SK-N-SH (cell line): ENCODE measurements at places on chromosomes 5 and 9. TPM values are rescaled to one million over a fixed set of nuclear protein-coding genes. Genes with fewer than 3 reads are reported as not detected.

PIP5K1B gene
- not detected in 2 replicates for polyA plus RNA-seq

ASPN gene
- polyA plus RNA-seq = 0.76 and 1.7 TPM in 2 replicates

TLE4 gene
- 40.4 and 49.5 TPM in 2 replicates for polyA plus RNA-seq

PPIP5K2 gene
- polyA plus RNA-seq = 18.2 and 24.4 TPM in 2 replicates

LHFPL2 gene
- polyA plus RNA-seq = 8.6 and 10.4 TPM in 2 replicates

NSG2 gene
- polyA plus RNA-seq = 4.3 and 10.7 TPM in 2 replicates

DCAF12 gene
- 20.8 and 25.7 TPM in 2 replicates for polyA plus RNA-seq

GAPT gene
- polyA plus RNA-seq = not detected in 2 replicates

RALGPS1 gene
- 3.9 and 4.1 TPM in 2 replicates for polyA plus RNA-seq

CTNNAL1 gene
- polyA plus RNA-seq = 32.8 and 45.0 TPM in 2 replicates

KIF4B gene
- polyA plus RNA-seq = 0.02 and 0.03 TPM in 2 replicates

PTGS1 gene
- polyA plus RNA-seq = 4.0 and 5.4 TPM in 2 replicates

ANXA1 gene
- polyA plus RNA-seq = 443 and 608 TPM in 2 replicates

ZMYND19 gene
- polyA plus RNA-seq = 39.3 and 43.1 TPM in 2 replicates

TSSK1B gene
- 0.05 TPM in 2 replicates for polyA plus RNA-seq

HINT1 gene
- 385 and 444 TPM in 2 replicates for polyA plus RNA-seq

TRMT10B gene
- polyA plus RNA-seq = 7.3 and 8.4 TPM in 2 replicates

CTNND2 gene
- polyA plus RNA-seq = not detected in 2 replicates

IFNA13 gene
- not detected in 2 replicates for polyA plus RNA-seq

FYB1 gene
- polyA plus RNA-seq = not detected in 2 replicates

TAS2R1 gene
- not detected in 2 replicates for polyA plus RNA-seq

PDE6A gene
- polyA plus RNA-seq = 0.05 and 0.06 TPM in 2 replicates

MCIDAS gene
- not detected in 2 replicates for polyA plus RNA-seq

DDX4 gene
- not detected in 2 replicates for polyA plus RNA-seq
